ENCODE measurements at places on chromosomes 7 and 10. TPM values are rescaled to one million over a fixed set of nuclear protein-coding genes. Genes with fewer than 3 reads are reported as not detected.

DNA sequence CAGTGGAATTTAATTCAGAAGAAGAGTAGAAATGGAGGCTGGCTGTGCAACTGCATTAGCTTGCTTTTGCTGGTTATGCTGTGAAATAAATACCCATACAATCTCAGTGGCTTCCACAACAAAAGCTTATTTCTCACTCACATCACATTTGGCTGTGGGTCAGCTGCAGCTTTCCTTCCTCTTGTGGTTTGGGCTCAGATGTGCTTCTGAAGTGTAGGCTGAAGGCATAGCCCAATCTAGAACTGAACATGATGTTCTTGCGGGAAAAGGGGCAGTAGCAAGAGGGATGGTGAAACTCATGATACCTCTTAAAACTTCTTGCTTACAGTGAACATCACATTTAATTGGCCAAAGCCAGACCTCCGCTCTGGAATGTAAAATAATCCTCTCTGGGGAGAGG is 119.9 kb downstream of the HECW1 start:
- DNase-seq, result no peak

Gene AFAP1L2
- 35.4 TPM for total RNA-seq

DNA sequence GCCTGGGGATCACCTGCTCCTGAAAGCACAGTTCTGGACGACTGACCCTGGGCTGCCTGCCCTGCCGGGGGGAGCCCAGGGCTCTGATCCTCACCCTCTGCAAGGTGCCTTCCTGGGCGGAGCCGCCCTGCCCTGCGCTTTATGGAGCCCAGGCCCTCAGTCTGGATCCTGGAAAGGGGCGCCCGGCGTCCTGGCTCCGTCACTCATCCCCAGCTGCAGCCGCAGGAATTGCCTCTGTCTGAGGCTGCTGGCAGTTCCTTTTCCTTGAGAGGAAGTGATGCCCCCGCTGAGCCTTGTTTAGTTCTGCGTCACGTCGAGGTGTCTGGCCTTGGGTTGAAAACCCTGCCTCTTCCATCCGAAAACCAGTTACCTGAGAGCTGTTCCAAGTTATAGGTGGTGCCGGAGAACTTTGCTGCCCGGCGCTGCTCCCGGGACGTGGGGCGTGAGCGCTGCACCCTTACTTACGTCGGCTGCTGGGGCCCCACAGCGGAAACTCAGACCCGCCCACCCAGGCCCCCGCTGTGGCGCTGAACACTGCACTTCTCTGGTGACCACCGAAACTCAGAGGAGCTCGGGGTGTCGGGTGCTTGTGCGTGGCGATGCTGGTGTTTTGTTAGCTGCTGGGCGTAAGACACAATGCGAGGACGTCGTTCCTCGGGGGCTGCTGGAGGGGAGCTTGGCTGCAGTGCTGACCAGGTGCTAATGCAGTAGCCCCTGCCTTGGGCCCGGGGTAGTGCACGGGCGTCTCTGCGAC is 5.4 kb downstream of the MAFK start:
- DNase-seq, result no peak

DNA sequence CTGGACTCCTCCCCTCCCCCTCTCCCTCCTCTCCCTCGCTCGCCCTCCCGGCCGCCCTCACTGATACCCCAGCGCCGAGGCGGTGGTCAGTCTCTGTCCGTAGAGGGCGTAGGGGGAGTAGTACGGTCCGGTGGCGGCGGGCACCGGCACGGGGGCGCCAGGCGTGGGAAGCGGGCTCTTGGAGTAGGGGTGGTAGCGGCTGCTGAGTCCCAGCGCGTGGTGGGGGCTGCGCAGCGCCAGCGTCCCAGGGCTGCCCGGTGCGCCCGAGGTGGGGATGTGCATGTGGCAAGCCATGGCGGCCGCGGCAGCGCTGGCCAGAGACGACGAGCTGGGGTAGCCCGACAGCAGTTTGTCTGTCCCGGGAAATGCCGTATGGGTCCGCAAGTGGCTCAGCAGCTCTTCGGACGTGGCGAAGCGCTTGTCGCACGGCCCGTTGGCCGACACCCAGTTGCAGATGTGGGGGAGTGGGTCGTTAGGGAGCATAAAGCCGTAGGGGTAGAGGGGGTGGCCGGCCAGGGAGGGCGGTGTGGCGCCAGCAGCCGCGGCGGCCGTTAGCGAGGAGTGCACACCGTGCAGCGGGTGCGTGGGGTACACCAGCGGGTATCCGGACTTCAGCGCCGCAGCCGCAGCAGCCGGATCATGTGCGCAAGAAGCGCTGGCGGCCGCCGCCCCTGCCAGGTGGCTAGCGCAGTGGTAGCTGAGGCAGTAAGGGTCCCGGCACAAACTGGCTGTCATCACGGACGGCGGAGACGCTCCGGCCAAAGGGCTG is 2.7 kb downstream of the ZNF503 start:
- DNase-seq, result no peak

DNA sequence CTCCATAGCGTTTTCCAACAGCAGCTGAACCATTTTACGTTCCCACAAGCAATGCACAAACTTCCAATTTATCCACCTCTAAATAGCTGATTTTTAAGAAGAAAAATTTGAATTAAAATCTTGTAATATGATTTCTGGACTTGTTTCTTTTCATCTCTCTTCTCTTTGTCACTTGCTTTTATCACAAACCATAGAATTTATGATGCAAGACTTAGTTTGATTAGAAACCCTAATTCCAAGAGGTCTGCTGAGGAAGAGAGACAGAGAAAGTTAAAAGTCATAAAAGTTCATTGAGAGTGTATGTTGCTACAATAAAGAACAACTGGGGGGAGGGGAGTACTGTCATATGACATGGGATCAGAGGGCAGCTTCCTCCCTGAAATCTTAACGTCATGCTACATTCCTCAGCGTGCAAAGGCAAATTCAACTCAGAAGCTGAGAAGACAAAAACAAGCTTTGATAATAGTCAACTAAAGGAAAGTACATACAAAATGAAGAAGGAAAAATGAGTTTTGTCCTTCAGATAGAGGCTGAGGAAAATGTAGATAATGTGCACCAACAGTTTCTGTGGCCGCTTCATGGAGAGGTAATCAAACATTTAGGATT is 18.4 kb upstream of the CUBN start:
- DNase-seq, result no peak

DNA sequence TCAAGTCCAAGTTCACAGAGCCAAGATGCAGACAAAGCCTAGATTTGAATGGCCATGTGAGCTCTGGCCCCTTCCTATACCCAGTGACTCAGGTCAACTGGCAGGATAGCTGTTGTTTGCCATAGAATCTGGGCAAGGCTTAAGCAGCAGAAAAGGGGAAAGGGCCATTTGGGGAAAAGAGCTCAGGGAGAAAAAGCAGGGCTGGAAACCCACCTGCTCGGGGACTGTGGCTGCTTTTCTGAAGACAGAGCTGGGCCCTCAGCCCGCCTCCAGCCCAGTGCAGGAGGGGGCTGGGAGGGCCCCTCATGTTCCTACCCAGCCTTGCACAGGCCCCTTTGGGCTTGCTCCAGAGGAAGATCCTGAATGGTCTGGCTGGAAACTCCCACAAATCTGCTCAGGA is 32.6 kb upstream of the HABP2 start:
- no peak for DNase-seq

Gene MCM10
- total RNA-seq, result 24.5 TPM

Gene WNT8B
- total RNA-seq, result not detected

Gene HTRA1
- 14.9 TPM for total RNA-seq

Gene VOPP1
- 200 TPM for total RNA-seq

Gene RASSF4
- total RNA-seq, result 7.6 TPM

DNA sequence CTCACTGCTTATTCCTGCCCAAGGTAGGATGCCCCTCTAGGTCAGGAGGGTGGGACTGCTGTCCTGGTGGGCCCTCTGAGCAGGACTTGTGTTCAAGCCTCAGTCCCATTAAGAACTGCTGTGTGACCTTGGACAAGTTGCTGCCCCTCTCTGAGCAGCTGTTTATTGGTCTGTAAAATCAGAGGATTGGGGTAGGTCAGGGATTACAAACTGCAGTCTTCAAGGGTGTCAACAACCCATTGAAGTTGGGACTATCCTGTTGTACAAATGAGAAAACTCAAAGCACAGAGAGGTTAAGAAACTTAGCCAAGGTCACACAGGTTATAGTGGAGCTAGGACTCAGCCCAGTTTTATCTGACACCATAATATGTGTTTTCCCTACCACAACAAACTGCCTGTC is 55.3 kb downstream of the ZMIZ1 start:
- no peak for DNase-seq

DNA sequence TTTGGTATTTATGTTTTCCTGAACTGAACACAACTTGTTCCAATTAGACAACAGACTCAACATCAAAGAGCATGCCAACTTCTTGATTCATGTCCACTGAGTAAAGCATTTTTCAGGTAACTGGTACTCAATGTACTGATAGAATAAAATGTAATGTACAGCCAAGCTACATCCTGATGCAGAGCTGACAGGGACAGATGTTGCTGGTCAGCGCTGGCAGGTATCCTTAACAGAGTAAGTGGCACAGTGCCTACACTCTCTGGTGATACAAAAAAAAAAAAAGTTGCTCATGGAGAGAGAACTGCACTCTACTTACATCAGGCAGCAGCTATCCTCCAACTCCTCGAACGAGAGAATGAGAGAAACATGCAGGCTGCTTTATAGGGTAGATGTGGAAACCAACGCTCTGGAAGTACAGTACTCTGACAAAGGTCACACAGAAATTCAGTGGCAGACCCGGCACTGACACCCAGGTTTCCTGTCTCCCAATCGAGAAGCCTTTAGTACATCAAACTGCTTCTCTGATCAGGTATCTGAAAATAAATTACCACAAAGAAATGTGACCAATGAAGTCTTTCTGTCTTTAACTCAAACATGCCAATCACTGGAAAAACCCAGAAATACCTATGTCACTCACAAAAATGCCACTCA is 4.6 kb downstream of the ITGB1 start:
- no peak for DNase-seq

GRCh38 chr7:100572949-100573675 is 588 bp downstream of the SAP25 start:
- DNase-seq, result no peak

GRCh38 chr10:74867351-74867750 is 41.0 kb downstream of the KAT6B start:
- no peak for DNase-seq

DNA sequence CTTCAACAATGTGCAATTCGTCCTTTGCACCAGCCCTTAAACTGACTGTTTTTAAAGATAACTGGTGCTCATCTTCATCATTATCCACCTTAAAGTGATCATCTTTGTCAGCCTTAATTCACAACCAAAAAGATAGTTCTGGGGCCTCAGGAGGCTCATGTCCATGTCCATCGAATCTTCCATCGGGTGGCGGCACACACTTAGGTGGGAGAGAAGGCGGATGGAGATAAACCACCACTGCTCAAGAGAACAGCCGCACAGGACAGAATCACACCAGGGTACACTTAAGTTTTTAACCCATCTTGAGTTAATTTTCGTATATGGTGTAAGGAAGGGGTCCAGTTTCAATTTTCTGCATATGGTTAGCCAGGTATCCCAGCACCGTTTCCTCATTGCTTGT is 24.8 kb downstream of the OIT3 start:
- no peak for DNase-seq

DNA sequence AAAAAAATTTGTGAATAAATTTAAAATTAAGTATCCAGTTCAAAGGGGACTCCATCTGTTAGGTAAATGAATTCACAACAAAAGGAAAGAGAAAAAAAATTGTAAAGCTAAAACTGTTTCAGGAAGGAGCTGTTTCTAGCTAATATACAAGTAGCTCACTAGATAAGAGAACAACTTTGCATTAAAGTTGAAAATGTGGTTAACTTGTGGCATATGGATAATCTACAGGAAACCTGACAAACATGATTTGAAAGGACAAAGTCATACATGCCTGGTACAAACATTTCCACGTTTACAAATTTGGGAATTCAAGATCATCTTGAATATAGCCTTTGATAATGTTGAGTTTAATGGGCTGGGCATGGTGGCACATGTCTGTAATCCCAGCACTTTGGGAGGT is 8.9 kb downstream of the NT5C3A start:
- DNase-seq, result no peak

Gene POLR2J
- 50.2 TPM for total RNA-seq
